ENCODE measurements at places on chromosomes 12 and 14.

DNA sequence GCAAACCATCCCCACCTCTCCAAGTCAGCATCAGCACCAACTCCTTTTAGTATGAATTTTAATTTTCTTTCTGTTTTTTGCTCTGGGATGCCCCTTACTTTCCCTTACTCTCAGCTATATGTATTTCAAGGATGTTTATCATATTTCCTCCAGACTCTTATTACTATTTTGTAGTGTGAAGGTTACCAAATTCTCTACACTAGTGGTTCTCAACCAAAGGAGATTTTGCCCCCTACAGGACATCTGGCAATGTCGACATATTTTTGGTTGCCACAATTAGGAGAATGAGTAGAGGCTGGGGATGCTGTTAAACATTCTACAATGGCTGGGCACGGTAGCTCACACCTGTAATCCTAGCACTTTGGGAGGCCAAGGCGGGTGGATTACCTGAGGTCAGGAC is 29.1 kb upstream of the SOS2 start:
- DNase-seq = no peak

DNA sequence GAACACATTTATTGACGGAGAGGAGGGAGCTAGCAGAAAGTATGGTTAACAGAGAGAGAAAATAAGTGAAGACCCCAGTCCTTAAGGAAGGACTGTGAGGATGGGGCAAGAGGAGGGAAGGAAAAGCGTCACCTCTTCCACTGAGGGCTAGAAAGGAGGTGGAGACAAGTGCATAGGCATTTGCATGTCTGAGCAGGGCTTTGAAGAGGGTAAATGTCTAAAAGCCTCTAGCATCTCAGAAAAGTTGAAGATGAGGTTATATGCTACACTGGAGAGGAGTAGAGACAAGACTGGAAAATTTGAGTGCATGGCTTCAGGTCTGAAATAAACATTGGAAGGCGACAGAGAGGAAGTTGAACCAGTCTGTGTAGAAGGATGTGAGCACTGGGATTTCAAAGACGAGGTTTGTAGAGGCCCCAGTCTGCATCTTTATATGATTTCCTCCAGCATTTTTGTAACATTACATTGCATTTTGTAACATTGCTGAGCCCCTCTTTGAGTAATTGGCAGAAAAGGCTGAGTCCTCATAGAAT is 98.5 kb upstream of the IFNG-AS1 start:
- DNase-seq = no peak

DNA sequence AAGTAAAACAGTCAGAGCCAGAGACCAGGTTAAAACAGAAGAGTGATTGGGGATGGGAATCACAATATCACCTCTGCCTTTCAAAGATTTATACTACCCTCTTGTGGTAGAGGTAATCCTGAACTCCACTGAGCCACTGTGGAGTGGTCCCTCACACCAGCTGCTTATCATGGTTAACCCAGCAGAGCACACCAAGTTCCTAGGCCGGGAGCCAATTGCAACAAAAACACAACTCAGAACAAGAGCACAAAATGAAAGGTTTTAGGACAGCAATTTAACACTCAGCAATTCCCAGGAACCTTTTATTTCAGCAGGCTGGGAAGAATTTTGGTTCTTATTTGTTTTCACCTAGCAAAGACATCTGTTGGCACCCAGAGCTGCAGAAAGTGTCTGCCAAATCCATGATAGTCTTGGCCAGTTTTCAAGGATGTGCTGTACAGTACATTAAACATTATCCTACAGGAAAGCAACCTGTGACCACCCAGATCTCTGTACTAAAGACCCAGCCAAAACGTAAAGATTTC is 220.5 kb upstream of the ATXN7L3B start:
- peak; percentile 33 for DNase-seq

DNA sequence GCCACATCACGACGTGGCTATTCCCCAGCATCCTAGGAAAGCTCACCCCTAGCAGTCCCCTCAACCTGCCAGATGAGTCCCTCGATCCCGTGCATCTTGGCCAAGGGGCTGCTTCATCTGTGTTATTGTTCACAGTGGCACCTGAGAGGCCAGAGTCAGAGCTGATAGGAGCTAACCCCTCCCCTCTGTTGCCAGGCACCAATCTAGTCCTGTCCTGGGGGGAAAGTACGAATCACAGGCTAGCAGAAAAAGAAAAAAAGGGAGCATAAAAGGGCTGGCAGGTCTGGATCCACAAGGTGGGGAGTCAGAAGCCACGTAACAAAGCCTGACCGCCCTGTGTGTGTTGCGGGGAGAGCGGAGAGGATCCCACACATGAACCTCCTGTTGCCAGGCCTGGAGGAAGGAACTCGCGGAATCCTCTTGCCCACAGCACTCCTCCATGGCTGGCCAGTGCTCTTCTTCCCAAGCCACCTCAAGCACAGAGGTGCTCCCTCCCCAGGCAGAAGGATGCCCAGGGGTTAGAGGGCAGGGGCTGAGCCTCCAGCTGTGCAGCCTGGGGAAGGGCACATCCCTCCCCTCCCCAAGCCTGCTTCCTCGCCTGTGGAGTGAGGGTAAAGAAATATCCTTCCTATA is 91.8 kb downstream of the ITPK1 start:
- DNase-seq = no peak

- DNase-seq = no peak
These were observed 111.1 kb downstream of the SINHCAF start for GRCh38 chr12:31214626-31215517.

GRCh38 chr12:129966146-129966995 is 62.5 kb upstream of the TMEM132D start:
- DNase-seq = no peak

DNA sequence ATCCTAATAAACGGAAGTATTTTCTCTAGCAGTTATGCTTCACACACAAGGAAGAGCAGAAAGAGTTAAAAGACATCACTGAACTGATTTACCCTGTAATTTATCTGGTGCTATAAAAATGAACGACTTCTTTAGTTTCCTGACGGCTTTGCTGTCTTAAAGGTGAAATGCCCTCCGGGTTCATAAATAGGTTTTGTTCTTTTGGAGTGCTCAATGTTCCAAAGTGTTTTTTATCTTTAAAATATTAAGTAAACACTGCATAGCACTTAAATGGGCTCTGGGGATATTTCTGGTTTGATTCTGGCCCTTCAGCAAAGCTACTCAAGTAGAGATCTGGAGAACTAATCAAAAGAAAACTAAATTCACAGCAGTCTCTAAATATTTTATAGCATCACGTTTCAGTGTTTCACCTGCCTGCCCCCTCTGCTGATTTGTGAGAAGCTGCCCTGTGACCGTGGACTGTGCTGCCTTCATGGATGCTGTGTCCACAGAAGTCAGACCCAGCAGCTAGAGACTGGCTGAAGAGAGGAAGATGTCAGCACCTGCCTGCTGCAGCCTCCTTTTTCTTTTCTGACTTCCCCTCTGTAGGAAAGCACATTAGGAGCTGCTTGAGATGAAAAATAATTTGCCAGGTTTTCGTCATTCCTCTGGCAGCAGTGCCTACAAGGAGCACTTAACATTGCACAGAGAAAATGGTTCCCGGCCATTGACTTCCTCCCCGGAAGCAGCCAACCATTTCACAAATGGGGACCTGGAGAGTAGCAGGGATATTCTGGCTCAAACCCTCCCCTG is 205.1 kb upstream of the FSCB start:
- DNase-seq = no peak

GRCh38 chr14:96069421-96069820 is 30.3 kb downstream of the C14orf132 start:
- no peak for DNase-seq

Data from substantia nigra (tissue), 51 donors.